Ureter (tissue), 1 donor: ENCODE measurements at places on chromosomes 1 and 21.

DNA sequence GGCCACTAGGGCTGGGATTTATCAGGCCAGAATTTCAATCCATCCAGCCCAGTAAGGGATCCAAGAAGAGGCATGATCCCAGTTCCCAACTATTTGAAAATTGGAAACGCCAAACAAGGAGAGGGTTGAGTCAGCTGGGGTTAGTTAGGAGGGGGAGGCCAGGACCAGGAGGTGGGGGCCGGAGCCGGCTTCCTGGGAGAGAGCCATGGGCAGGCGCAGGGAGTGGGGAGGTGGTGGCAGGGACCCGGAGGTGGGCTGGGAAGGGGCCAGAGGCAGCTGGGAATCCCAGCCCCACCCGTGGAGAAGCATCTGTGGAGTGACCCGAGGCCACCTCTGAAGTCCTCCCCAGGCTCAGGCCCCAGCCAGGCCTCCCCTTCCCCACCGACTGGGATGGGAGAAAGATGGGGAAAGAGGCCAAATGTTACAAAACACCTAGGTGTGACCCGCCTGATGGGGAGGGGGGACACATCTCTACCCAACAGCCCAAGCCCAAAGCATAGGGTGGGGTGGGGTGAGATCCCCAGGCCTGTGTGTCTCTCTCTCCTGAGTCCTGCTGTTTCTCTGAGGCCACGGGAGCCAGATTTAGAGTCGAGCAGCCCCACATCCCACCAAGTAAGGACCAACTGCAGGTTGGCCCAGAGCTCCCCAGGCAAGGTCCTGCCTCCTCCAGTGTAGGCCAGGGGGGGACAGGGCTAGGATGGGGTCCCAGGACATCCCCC is 10.1 kb downstream of the HSPG2 start:
- DNase-seq = no peak

GRCh38 chr21:26116456-26117011 is 54.0 kb downstream of the APP start:
- no peak for DNase-seq

GRCh38 chr21:21481239-21481638 is 483.0 kb downstream of the NCAM2 start:
- no peak for DNase-seq

GRCh38 chr1:79460773-79461436 is 454.4 kb upstream of the ADGRL4 start:
- DNase-seq = no peak

GRCh38 chr1:189977184-189977583 is 500.5 kb downstream of the BRINP3 start:
- no peak for DNase-seq

GRCh38 chr1:199081739-199082138 is 442.9 kb downstream of the PTPRC start:
- no peak for DNase-seq

- no peak for DNase-seq
These were observed 15.0 kb downstream of the DDX59 start for GRCh38 chr1:200654660-200655059.

DNA sequence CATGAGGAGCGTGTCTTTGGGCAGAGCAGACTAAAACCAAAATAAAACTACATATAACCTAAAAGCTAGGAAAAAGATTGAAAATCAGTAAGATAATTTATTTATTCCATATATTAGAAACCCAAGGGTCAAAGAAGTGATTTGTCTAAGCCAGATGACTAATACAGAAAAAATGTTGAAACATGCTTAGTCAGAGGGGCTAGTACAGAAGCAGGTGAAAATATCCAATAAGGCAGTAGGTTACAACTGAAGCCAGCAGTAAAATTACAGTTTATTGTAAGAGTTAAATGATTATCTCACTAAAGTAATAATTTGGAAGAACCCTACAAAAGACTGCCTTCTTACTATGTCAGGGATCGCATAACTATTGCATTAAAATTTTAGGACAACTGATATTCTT is 1190.9 kb upstream of the PRMT6 start:
- DNase-seq = no peak

DNA sequence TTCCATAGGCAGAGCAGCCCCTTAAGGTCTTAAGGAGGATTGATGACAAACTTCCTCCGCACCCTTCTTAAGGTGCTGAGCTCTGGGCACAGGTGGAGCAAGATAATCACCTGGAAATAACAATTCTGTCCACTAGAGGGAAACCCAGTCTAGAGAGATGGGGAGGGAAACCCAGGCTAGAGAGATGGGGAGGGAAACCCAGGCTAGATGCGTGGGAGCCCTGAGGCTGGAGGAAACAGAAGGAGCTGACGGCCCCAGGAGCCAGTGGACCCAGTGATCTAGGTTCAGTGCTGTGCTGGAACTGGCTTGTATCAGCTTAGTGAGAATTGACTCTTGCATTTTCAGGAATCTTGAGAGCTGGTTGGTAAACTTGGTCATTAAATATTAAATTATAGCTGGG is 17.8 kb upstream of the MYCL start:
- DNase-seq = peak; percentile 58

GRCh38 chr21:34369741-34370140 is 5.6 kb upstream of the SMIM11 start:
- no peak for DNase-seq

GRCh38 chr1:221069986-221070385 is 190.7 kb downstream of the HLX start:
- DNase-seq = no peak

DNA sequence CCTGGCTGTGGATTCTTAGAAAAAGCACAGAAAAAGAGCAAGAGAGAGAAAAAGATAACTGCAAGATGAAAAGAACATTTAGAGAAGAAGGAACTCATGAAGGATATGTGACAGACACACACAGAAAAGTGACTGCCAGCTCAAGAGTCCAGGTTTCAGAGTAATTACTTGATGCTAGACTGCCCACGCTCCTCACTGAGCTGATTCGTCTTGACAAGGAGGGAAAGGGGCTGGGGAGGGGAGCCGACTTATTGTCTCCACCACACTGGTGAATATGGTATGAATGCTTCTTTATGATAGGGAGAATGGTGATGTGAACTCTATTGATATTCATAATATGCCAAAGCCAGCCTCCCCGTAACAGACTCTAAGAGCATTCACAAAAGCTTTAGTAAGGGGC is 140.4 kb downstream of the BRINP2 start:
- DNase-seq = no peak

DNA sequence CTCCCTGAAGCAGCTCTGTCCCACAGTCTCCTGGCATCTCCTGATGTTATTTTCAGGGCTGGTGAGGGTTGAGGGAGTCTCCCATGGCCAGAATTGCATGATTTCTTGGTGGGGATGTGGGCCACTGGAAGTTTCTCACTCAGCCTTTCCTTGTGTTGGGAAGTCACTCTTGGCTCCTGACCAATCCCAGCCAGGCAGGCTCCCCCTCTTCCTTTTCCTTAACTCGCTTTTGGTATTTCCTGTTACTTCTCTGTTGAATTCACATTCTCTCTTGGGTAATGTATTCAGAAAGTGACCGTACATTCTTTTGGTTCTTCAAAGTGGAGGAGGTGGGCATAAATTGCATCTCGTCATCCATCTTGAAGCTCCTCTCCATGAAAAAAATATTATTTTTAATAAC is 135.7 kb downstream of the PCBP3 start:
- no peak for DNase-seq

DNA sequence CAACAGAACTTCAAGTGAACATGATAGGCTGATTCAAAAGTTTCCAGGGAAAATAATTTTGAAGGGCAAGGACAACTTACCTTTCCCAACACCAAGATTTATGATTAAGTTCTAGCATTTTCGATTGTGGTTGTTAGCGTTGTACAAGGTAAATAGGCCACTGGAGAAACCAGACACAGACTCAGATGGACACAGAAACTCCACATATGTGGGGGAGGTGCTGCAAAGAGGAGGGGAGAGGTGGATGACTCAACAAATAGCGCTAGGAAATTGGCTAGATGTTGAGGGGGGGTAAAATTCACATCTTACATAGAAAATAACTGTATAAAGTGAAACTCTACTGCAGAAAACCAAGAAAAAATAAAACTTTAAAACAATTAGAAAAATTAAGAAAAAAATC is 564.4 kb downstream of the MATN1 start:
- no peak for DNase-seq

- DNase-seq = no peak
These were observed 231.3 kb upstream of the IRF2BP2 start for GRCh38 chr1:234841281-234841680.

DNA sequence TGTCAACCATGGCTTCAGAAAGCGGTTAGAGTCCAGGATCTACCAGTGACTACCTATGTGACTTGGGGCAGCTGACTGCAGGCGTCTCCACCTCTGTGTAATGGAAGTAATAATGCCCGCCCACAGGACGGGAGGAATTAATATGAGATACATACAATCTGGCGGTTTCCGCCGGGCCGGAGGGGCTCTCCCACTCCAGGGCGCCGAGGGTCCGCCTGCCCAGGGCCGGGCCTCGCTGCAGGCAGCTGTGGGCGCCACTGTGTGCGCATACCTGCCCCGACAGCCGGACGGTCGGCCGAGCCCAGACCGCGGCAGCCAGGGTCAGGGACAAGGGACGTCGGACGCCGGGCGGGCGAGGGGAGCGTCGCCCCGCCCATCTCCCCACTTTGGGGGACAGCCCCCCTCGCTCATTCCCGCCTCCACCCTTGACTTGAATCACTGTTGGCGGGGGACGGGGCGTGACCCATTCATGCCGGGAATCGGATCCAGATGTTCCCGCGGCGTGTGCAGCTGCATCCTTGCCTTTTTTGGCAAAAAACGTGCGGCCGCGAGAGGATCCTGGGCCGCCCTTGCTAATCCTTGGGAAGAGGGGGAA is 6.0 kb upstream of the SF3A3 start:
- peak; percentile 90 for DNase-seq

- no peak for DNase-seq
These were observed 15.7 kb downstream of the ASPM start for GRCh38 chr1:197130677-197131304.

DNA sequence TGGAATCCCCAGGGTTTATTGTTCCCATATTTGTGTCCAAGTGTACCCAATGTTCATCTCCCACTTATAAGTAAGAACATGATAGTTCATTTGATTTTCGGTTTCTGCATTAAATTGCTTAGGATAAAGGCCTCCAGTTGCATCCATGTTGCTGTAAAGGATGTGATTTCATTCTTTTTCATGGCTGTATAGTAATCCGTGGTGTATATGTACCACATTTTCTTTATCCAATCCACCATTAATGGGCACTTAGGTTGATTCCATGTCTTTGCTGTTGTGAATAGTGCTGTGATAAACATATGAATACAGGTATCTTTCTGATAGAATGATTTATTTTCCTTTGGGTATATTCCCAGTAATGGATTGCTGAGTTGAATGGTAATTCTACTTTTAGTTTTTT is 20.0 kb upstream of the BATF3 start:
- DNase-seq = no peak

DNA sequence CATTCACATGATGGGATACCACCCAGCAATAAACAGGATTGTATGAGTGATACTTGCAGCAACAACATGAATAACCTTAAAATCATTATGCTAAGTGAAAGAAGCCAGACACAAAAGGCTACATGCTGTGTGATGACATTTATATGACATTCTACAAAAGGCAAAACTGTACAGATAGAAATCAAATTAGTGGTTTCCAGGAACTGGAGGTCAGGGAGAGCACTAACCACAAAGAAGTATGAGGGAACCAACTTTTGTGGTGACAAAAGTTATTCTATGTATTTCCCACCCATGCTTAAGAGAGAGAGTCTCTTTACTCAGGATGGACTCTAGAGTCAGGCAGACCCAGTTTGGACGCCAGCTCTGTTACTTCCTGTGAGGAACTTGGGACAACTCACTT is 364.5 kb upstream of the DAB1 start:
- no peak for DNase-seq

DNA sequence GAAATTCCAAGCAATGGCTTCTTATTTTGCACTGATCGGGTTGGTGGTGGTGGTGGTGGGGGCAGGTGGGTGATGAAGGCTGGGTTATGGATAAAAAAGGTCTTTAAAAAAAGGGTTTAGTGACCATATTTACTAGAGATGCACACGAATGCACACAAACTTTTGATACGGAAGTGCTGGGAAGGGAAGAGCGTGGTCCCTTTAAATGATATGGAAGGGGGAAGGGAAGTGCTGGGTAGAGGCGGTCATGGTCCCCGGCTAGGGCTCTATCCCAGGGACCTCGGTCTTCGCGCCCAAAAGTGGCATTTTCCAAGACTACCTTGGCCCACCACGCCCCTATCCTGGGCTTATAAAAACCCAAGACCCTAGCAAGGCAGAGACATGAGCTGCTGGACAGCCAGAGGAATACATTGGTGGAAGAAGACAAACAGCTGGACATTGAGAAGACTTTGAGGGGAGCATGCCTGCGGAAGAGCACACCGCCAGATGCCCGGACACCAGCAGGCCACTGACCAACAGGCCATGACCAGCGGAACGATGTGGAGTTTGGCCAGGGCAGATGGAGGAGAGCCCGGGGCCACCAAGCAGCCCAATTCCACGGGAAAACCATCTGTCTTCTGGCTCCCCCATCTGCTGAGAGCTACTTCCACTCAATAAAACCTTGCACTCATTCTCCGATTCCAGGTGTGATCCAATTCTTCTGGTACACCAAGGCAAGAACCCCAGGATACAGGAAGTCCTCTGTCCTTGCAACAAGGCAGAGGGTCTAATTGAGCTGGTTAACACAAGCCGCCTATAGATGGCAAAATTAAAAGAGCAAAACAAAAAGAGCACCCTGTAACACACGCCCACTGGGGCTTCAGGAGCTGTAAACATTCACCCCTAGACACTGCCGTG is 1720.2 kb downstream of the MRPL39 start:
- no peak for DNase-seq

- DNase-seq = no peak
These were observed 65.2 kb upstream of the SPAG17 start for GRCh38 chr1:118250232-118250631.

GRCh38 chr1:23428136-23428905 is 3.8 kb upstream of the TCEA3 start:
- no peak for DNase-seq

DNA sequence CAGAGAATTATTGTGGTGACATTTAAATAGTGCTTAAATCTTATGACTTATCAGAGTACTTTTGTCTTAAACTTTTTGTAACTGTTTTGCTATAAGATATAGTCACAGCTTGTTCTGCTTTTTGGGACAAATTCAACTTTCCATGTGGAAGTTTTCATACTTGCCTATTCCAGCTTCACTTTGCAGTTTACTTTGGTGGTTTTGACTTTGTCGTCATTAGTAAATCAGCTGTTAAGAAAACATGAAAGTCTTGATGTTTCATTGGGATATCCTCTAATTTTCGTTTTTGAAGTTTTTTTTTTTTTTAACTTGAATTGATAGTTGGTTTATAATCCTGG is 31.3 kb downstream of the SDCCAG8 start:
- DNase-seq = no peak

- no peak for DNase-seq
These were observed 1.7 kb upstream of the TMEM50B start for GRCh38 chr21:33481314-33481943.

DNA sequence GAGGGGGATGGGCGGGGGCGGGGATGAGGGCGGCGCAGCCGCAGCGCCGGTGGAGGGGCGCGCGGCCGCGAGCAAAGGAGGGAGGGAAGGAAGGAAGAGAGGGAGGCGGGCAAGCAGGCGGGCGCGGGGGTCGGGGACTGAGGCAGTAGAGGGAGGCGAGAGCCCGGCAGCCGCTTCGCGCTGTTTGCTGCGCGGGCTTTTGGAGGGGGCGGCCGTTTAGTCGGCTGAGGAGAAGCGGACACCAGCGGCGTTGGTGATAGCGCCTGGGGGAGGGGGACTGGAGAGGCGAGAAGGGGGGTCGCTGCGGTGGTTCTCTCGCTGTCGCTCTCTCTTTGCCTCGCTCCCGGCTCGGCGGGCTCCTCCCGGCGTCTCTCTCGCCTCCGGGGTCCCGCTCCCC is at the start of gene HS2ST1:
Gene HS2ST1, plus strand, starts transcription at position 35 of the 397 bp plus-strand sequence.
- no peak for DNase-seq

- no peak for DNase-seq
These were observed 21.6 kb downstream of the ATP2B4 start for GRCh38 chr1:203648276-203648675.

GRCh38 chr1:16187748-16188401 is 24.6 kb downstream of the ARHGEF19 start:
- DNase-seq = peak; percentile 76
